ENCODE measurements at places on chromosomes 5 and 9. TPM values are rescaled to one million over a fixed set of nuclear protein-coding genes. Genes with fewer than 3 reads are reported as not detected.

- H3K4me1 ChIP-seq = no peaks in the 10 kb centered on the region
- H3K4me3 ChIP-seq = no peak overlapping the region
- DNase-seq = no peak
- no peak overlapping the region for H3K27ac ChIP-seq
- no peaks in the 10 kb centered on the region for H3K36me3 ChIP-seq
Measured at GRCh38 chr5:8905021-8905420, 640.9 kb downstream of the SEMA5A start.

DNA sequence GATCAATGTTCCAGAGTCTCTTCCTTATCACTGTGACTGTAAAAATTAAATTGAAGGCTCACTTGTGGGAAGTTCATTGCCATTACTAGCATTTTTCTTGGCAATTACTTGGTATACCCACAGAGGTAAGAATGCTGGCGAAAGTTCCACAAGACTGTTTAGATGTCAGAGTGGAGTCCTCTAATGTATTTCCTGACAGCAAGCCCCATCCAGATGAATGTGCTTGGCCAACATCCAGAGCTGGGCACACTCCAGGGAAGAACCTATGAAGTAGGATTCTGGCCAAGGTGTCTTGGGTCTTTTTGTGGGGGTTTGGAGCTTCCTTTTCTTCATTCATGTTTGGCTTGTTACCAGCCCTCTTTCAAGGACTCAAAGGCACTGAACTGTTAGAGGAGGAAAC is 473.6 kb downstream of the DMAC1 start:
- no peaks in the 10 kb centered on the region for H3K27me3 ChIP-seq
- no peaks in the 10 kb centered on the region for H3K4me1 ChIP-seq
- H3K4me3 ChIP-seq = no peak overlapping the region
- DNase-seq = no peak
- no peaks in the 10 kb centered on the region for H3K36me3 ChIP-seq
- H3K27ac ChIP-seq = no peak overlapping the region

DNA sequence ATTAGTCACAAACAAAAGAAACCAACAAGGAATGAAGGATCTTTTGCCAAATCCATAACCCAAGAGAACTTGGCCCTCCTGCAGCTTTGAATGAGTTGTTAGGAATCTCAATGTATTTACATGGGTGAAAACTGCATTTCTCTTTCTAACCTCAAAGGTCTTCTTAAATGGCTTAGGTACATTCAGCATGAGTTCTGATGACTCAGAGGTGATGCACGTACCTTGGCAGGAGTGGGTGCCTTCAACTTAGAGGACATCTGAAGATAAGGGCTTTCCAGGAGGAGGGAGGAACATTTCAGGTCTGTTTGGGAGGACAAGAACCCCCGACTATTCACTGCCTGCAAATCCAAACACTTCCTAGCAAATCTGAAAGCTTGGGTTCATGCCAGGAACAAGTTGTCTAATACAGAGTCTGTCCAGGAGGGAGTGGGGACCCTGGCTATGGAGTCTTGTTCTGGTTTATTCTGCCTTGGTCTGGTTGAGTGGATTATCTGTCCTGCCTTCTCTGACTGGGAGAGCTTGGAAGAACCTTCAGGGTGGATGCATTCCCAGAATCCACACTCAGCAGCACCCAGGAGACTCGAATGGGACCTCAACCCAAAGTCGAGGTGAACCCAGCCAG is 65.7 kb downstream of the IRX2 start:
- no peak overlapping the region for H3K27ac ChIP-seq
- DNase-seq = no peak
- no peaks in the 10 kb centered on the region for H3K4me1 ChIP-seq
- no peaks in the 10 kb centered on the region for H3K27me3 ChIP-seq

DNA sequence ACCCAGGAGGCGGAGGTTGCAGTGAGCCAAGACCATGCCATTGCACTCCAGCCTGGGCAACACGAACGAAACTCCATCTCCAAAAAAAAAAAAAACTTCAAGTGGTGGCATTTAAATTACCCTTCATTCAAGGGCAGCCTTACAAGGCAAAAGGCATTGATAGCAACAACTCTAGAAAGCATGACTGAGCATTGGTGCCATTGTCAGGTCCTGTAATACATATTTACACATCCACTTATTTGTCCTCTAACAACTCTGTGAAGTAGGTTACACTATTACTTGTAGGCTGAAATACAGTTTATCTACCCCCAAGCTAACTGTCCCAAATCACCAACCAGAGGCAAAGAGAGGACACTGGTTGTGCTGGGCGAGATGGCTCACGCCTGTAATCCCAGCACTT is 52.7 kb upstream of the LARP1 start:
- H3K27ac ChIP-seq = no peak overlapping the region
- no peaks in the 10 kb centered on the region for H3K36me3 ChIP-seq
- no peaks in the 10 kb centered on the region for H3K27me3 ChIP-seq
- H3K4me3 ChIP-seq = no peak overlapping the region
- H3K4me1 ChIP-seq = peaks cover 41% of the 10 kb centered on the region
- no peak for DNase-seq

LHX6 gene
- total RNA-seq = 0.32 TPM

CMYA5 gene
- total RNA-seq = 5.8 TPM

DNA sequence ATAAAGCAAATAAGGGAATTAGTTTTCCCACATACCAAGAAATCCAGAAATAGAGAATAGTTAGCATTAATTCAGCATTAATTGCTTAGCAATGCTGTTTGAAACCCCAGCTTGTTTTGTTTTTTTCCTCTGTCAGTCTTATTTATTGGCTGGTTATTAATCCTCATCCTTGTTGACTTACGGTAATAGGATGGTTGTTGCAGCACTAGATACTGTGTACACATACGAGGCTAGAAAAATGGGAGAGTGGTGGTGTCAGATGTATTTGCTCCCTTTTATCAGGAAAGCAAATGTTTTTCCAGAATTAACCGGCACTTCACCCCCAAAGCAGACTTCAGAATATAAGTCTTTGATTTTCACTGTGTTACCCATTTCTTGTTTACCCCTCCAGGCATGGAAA is 60.4 kb downstream of the ERBIN start:
- H3K27ac ChIP-seq = no peak overlapping the region
- H3K27me3 ChIP-seq = no peaks in the 10 kb centered on the region
- no peak overlapping the region for H3K4me3 ChIP-seq
- no peaks in the 10 kb centered on the region for H3K36me3 ChIP-seq
- H3K4me1 ChIP-seq = no peaks in the 10 kb centered on the region

DNA sequence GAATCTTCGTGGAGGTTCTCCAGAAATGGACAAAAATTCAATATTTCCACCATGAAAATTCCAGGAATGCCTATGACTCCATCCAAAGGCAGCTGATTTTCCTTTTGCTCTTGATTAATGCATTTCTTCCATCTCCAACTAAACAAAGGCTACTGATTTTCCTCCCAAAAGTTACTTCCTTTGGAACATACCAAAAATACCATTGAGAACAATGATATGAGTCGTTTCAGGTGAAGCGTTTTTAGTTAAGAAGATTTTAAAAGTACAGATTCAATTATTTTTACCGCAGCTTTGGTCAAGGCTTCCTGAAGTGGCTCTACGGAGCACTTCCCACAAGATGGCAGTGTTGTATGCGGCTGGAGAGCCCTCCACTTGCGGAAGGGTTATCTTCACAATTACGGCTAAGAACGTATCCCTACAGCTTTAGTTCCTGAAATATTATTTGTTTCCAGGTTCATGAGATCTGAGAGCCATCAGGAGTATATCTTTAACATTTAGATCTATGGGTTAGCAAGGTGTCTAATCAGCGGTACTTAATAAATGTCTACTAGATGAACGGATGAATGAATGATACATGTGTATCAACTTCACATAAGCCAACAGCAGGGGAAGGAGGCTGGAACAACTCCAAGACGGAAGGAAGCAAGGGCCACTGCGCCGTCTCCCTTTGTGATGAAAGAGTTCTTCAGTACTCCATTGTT is 35.9 kb upstream of the ARSB start:
- peaks cover 24% of the 10 kb centered on the region for H3K4me1 ChIP-seq
- H3K36me3 ChIP-seq = no peaks in the 10 kb centered on the region
- H3K27ac ChIP-seq = no peak overlapping the region

DNA sequence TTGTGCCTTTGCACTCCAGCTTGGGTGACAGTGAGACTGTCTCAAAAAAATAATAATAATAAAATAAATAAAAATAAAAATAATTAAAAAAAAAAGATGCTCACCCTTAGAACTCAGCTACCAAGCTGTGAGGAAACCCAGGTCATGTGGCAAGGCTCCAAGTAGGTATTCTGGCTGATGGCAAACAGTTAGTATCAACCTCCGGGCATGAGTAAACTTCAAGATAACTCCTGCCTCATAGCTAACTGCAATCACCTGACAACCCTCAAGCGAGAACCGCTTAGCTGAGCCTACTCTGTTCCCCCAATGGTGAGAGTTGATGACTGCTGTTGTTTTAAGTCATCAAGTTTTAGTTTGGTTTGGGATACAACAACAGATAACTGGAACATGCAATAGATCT is 6.1 kb upstream of the SLC44A1 start:
- H3K27ac ChIP-seq = no peak overlapping the region
- H3K4me1 ChIP-seq = no peaks in the 10 kb centered on the region
- peak; percentile 51 for DNase-seq
- no peaks in the 10 kb centered on the region for H3K36me3 ChIP-seq
- no peak overlapping the region for H3K4me3 ChIP-seq

DNA sequence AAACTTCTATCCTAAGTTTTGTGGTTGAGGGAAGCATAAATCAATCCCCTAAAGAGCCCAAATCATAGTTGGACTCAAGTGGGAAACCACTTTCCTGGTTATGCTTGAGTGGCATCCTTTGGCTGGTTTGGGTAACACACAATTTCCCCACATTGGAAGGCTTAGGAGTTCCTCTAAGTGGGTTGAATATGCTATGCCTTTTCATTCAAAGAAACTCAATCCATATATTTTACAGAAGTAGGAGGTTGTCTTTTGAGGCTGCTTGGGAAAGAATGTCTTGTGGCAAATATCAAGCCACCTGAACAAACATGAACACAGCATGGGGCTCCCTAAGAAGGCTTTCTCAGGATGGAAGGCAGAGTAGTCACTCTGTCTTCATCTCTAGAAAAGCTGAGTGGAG is 121.1 kb downstream of the SPATA31D1 start:
- no peak overlapping the region for H3K27ac ChIP-seq
- no peak for DNase-seq
- no peaks in the 10 kb centered on the region for H3K27me3 ChIP-seq

HSD17B3 gene
- 3.5 TPM for total RNA-seq

- no peak overlapping the region for H3K4me3 ChIP-seq
- H3K27me3 ChIP-seq = no peaks in the 10 kb centered on the region
- no peaks in the 10 kb centered on the region for H3K36me3 ChIP-seq
- no peaks in the 10 kb centered on the region for H3K4me1 ChIP-seq
- no peak overlapping the region for H3K27ac ChIP-seq
Measured at GRCh38 chr9:133171161-133171961, 7.6 kb upstream of the GBGT1 start.

DNA sequence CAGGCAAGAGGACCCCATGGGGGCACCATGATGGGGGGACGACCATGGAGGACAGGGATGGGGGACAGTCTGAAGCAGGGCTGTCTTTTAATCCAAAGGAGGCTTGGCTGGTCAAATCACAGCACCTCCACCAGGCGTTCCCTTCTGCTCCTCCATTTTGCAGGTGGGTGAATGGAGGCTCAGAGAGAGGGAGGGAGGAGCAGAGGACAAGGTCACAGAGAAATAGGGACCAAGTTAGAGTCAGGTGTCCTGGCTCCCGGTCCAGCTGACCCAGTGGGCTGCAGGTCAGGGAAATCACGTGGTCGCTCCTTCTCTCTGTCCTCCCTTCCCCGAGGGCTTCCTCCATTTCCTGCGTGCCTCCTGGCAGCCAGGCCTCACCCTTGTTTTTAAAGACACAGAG is 156.4 kb upstream of the SMIM23 start:
- no peak for DNase-seq
- no peak overlapping the region for H3K27ac ChIP-seq
- no peak overlapping the region for H3K4me3 ChIP-seq
- peaks cover 5% of the 10 kb centered on the region for H3K4me1 ChIP-seq
- H3K27me3 ChIP-seq = no peaks in the 10 kb centered on the region
- H3K36me3 ChIP-seq = no peaks in the 10 kb centered on the region

DNA sequence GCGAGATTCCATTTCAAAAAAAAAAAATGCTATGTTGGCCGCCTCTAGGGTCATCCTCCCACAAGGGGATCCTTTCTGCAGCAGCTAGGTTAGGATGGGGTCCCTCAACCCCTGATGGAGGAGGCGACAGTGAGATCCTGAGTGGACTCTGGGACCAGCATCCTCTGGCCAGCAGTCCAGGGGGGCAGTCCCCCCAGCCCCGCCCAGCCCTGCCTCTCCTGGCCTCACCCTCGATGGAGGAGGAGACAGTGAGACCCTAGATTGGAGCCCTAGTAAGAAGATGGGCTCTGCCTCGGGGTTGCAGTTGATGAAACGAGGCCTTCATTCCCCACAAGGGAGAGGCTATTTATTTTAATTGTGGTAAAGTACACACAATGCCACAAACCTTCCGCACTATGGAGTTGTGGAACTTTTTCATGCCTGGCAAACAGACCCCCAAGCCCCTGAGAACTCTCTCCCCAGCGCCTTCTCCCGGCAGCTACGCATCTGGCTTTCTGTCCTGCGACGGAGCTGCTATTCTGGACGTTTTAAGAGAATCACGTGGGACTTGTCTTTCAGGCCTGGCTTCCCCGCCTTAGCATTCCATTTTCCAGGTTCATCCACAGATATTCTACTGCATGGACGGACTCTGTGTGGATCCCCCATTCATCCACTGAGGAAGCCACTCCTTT is 15.8 kb downstream of the VAV2 start:
- no peaks in the 10 kb centered on the region for H3K36me3 ChIP-seq
- H3K27me3 ChIP-seq = no peaks in the 10 kb centered on the region
- no peak overlapping the region for H3K27ac ChIP-seq
- H3K4me3 ChIP-seq = no peak overlapping the region
- H3K4me1 ChIP-seq = peaks cover 84% of the 10 kb centered on the region

DNA sequence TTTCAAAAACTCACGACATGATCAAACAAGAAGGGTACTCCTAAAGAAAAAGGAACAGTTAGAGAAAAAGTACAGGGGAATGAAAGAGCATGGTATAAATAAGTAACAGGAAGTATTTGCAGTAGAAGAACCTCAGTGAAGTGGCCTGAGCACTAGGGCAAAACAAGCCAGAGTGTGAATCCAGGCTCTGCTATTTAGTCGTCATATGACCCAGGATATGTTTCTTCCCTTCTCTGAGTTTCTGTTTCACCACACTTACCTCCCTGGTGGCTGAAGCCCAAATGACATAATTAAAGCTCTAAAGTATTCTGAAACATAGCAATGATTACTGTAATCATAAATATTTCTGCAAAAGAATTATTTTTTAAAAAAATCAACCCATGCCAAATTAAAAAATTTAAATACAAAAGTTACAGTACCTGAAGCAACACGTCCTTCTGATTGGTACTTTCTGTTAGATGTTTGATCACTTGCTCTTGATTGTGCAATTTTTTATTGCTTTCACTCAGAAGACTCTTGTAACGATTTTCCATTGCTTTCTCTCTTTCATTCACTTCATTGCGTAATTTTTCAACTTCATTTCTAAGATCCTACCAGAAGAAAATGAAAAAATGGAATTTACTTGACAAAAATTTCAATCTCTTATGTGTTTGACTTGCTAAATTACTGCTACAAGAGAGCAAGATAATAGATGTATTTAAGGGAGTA is 88.9 kb downstream of the CDK5RAP2 start:
- no peak for DNase-seq
- H3K36me3 ChIP-seq = no peaks in the 10 kb centered on the region
- no peaks in the 10 kb centered on the region for H3K4me1 ChIP-seq
- peak overlapping the region; percentile 26 for H3K27ac ChIP-seq
- no peaks in the 10 kb centered on the region for H3K27me3 ChIP-seq

All from right lobe of liver (tissue), 6 donors.